NCI-H1930 (cell line): ENCODE measurements at places on chromosomes 5 and 9.

- no peak for DNase-seq
These were observed 231.3 kb downstream of the ENC1 start for GRCh38 chr5:74409166-74409706.

GRCh38 chr9:89477384-89477783, 20.5 kb downstream of the SEMA4D start:
- no peak for DNase-seq

- DNase-seq, result no peak
These were observed 113.8 kb downstream of the MSX2 start for GRCh38 chr5:174837919-174838902.

- no peak for DNase-seq
These were observed 274.7 kb downstream of the RAB3C start for GRCh38 chr5:58857609-58858008.

- peak; percentile 91 for DNase-seq
These were observed 4.7 kb upstream of the TUBB4B start for GRCh38 chr9:137236238-137236935.

DNA sequence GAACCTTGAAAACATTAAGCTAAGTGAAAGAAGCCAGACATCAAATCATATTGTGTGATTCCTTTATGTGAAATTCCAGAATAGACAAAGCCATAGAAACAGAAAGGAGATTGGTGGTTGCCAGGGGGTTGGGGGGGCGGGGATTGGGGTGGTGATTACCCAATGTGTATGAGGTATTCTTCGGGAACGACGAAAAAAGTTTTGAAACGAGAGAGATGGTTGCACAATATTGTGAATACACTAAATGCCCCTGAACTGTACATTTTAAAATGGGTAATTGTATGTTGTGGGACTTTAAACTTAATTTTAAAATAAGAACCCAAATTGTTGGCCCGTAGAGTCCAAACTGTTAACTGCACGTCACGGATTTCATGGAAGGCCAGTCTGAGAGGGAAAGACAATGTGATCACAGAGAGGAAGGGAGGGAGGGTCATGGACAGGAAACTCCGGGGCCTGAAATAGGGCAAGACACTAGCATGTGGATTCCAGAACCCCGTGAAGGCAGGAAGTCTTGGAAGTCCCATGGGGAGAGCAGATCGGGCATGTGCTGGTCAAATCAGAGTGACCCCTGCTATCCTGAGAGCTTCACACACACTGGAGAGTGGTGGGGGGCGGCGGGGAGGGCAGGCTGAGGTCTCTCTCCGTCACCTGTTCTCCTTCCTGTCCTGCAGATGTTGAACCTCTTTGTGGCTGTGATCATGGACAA, 218.4 kb downstream of the CACNA1B start:
- no peak for DNase-seq

- DNase-seq, result no peak
These were observed 42.1 kb downstream of the OTULIN start for GRCh38 chr5:14706615-14707021.

DNA sequence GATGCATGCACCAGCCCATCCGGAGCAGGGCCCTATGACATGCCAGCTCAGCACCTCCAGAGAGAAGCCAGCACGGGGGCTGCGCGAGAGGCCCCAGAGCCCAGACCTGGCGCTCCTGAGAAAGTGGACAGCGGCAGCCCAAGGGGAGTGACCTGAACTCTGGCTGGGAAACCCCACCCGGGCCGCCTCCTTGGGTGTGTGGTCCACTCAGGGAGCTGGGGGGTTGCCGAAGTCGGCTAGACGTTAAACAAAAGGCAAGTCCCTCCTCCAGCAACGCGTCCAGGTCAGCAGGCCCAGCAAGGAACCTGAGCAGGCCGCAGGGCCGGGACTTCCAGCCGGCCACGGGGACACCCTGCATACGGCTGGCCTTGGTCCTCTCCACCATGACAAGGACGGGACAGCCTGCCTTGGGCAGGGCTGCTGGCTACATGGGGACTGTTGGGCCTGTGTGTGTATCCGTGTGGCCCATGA, 35.7 kb downstream of the NACC2 start:
- no peak for DNase-seq

- no peak for DNase-seq
These were observed 1.8 kb downstream of the SKP2 start for GRCh38 chr5:36153726-36154125.

- no peak for DNase-seq
These were observed 1.4 kb downstream of the TSPAN17 start for GRCh38 chr5:176648474-176649194.

DNA sequence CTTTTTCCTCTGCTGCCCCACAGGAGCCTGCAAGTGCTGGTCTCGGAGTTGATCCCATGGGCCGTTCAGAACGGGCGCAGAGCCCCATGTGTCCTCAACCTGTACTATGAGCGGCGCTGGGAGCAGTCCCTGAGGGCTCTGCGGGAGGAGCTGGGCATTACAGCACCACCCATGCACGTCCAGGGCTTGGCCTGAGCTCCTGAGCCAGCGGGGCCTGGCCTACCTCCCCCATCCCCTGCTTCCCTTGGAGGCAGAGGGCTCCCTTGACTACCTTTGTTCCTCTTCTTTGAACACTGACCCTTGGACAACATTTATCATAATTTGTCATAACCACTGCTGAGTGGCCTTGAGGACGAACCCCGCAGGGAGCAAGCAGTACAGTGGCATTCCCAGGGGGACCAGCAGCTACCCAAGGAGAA, 6.9 kb upstream of the SLC27A4 start:
- no peak for DNase-seq

DNA sequence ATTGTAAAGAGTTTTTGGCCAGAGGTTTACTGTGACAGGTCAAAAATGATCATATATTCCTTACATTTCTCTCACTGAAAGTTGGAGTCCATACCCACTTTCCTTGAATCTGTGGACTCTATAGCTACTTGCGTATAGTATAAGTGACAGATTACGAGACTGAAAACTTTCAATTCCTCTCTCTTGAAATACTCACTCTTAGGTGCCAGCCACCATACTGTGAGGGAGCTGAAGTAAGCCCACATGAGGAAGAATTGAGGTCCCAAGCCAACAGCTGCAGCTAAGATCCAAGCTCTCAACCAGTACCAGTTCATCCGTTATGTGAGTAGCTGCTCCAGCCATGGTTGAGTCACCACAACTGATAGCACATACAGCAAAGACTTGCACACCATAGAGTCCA, 128.1 kb upstream of the FAM174A start:
- DNase-seq, result no peak

- DNase-seq, result no peak
These were observed 800.9 kb downstream of the DNAH5 start for GRCh38 chr5:13143630-13144029.

DNA sequence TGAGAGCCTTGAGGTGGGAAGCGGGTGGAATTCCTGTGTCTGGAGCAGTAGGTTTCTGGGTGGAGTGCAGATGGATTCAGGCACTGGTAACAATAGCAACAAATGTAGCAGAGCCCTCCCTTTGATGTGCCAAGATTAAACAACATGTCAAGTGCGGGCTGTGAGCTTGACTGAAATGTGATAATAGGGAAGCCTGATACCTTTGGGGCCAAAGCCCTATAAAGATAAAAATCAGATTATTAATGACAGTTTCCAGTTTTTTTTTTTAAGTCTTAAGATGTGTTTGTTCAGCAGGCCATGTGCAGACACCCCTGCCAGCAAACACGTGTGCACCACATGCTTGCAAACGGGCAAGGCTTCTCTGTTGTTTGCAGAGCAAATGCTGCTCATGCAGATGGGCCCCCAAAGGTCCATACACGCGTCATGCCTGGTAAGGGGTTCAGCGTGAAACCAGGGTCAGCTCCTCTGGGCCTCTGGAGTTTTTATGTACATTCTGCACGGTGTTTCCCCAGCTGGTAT, 193.2 kb downstream of the GADD45G start:
- DNase-seq, result no peak

- DNase-seq, result peak; percentile 48
These were observed 378 bp downstream of the DROSHA start for GRCh38 chr5:31531543-31531887.
